NCI-H526 treated with DMSO at 0.1 percent for 48 hours (cell line): ENCODE measurements at places on chromosomes 4 and X.

- DNase-seq, result no peak
These were observed 25.1 kb downstream of the EPHA5 start for GRCh38 chr4:65645185-65645584.

DNA sequence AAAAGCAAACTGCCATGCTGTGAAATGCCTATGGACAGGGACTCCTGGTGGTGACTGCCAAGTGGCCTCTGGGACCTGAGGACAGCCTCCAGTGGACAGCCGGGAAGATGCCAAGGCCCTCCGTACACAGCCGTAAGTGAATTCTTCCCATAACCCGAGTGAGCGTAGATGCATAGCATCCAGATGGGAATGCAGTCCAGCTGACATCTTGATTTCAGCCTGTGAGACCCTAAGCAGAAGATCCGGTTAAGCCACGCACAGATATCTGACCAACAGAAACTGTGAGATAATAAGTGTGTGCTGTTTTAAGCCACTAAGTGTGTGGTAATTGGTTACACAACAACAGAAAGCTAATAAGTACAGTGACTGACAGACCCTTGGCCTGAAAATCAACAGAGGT is 55.9 kb downstream of the TMEM156 start:
- no peak for DNase-seq

DNA sequence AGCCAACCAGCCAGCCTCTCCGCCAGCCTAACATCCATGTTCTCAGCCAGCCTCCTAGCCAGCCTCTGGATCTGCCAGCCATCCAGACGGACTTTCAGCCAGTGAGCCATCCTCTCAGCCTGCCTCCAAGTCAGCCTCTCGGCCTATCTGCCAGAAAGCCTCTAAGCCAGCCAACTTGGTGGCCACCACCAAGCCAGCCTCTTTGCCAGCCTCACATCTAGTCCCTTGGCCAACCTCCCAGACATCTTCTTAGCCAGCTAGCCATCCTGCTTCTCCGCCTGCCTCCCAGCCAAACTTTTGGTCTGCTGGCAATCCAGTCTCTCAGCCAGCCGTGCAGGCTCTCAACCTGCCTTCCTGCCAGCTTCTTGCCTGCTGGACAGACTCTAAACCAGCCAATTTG is 16.4 kb upstream of the ARAP2 start:
- no peak for DNase-seq

DNA sequence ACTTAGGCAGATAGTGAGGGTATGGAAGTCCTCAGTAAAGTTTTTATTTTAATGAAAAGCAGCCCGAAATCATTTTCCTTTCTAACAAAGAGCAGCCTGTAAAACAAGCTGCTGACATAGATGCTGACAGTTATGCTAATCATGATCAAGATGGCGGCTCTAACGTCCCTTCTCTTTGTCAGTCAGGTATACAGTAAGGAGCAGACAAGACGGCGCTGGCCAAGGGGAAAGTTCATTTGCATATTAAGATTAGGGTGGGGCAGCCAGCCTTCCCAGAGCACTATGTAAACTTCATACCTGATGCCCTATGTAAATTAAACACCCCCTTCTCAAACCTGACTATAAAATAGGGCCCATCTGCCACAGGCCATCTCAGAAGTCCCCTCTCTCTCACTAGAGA is 76.9 kb downstream of the MAGEB10 start:
- peak; percentile 93 for DNase-seq

DNA sequence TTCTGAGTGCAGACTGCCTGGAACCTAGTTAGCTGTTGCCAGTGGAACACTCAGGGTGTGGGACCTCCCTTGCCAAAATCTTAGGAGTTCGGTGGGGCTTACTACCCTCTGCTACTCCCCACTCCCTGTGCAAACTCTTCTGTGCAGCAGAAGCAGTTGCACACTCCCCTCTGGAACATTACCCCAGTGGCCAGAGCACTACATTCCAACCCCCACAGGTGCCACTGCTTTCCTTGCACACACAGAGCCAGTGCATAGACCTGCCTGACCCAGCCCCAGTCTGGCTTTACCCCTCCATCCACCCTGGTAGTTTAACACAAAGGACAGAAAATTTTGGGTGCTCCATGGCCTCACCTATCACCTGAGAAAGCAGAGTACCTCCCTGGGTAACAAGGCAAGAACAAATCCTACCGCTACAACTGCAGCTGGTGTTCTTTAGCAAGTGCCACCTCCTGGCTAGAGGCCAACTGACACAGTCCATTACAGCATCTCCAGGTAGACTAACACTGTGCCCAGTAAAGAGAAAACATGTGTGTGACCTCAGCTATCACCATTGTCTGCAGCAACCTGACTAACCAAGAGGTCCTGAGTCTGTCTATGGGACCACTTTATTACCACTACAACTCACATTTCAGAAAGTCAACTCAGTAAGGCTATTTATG is 11.5 kb upstream of the RASSF6 start:
- no peak for DNase-seq

DNA sequence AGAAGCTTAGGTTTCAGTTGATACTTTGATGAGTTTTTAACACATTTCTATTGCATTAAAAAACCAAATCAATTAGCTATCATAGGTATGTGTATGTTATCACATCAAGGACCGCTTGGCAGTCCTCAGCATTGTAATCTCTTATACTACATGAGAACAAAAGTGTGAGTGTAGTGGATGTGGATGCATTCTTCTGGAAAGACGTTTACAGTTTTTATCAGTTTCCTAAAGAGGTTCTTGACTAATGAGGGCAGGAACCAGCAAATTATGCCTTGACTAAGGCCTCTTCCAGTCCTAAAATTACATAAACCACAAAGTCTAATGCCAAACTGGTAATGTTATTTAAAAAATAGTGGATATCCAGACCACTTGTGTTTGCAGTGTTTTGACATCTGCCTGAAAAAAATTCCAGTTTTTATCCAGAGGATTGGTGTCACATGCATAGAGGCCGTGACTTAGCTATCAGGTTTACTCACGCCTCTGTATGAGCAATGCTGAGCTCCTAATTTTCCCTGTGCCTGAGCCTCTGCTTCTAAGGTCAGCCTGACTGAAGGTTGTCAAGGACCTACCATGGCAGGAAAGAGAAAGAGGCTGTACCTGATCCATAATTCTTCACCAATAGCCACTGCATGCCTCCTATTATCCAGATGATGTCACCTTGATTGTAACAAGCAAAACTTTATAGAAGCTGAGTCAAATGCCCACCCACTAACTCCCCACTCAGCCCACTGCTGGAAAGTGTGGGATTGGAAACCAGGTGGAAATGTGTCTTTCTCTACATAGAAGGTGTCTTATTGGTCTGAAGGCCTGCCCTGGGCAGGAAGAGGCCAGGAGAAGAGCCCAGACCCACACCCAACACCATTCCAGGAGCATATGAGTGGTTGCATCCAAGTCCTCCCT is 68.7 kb downstream of the ENPP6 start:
- no peak for DNase-seq

GRCh38 chr4:183402771-183403170 is 41.7 kb upstream of the CDKN2AIP start:
- DNase-seq, result no peak

- no peak for DNase-seq
These were observed 424.2 kb downstream of the FGF13 start for GRCh38 chrX:138287205-138287877.
